ENCODE measurements at places on chromosomes 5 and 9.

- no peak for DNase-seq
These were observed 59.0 kb upstream of the PALM2AKAP2 start for GRCh38 chr9:109721001-109721400.

GRCh38 chr9:37515620-37516258 is 30.0 kb downstream of the POLR1E start:
- DNase-seq = no peak

GRCh38 chr9:134445000-134445399 is 118.7 kb downstream of the RXRA start:
- DNase-seq = no peak

DNA sequence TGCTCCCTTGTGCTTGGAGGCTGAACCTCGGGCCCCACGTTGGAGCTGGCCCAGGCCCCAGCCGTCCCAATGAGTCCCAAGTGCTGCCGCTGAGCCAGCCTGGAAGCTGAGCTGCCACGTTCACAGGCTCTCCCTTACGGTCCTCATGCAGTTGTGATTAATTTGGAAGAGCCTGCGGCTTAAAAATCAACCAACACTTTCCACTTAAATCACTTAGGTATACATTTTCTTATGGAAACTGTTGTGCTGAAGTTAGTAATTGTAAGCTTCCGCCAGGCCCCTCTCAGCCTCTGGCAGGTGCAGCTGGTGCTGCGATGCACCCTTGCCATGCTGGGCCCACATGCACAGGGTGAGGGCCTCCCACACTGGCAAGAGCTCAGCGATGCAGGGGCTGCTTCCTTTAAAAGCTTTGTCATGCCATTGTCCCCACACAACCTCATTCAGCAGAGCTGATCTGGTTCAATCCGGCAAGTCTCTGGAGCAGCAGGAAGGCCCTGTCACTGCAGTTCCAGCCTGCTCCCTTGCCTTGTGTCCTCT is 61.0 kb downstream of the IPPK start:
- no peak for DNase-seq

GRCh38 chr5:1950708-1951103 is 68.0 kb upstream of the IRX4 start:
- DNase-seq = no peak

- DNase-seq = no peak
These were observed 40.7 kb downstream of the AHRR start for GRCh38 chr5:362189-362588.

- DNase-seq = no peak
These were observed 569 bp downstream of the YIPF5 start for GRCh38 chr5:144169904-144170275.

DNA sequence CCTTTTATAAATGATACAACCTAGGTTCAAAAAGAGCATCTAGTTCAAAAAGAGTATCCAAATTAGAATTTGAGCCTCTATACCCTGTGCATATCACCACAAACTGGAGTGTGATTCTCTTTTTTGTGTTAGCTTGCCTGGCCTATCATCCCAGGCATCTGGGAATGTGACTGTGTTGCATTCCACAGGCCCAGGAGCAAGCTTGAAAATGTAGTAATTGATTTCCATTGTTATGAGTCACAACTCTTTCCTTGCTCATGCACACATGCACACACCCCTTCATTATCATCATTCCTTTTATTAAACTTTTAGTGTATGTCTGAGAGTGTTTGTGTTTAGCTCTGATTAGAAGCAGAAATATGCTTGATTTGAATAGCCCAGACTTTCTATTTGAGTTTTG is 75.2 kb downstream of the FCHO2 start:
- no peak for DNase-seq

DNA sequence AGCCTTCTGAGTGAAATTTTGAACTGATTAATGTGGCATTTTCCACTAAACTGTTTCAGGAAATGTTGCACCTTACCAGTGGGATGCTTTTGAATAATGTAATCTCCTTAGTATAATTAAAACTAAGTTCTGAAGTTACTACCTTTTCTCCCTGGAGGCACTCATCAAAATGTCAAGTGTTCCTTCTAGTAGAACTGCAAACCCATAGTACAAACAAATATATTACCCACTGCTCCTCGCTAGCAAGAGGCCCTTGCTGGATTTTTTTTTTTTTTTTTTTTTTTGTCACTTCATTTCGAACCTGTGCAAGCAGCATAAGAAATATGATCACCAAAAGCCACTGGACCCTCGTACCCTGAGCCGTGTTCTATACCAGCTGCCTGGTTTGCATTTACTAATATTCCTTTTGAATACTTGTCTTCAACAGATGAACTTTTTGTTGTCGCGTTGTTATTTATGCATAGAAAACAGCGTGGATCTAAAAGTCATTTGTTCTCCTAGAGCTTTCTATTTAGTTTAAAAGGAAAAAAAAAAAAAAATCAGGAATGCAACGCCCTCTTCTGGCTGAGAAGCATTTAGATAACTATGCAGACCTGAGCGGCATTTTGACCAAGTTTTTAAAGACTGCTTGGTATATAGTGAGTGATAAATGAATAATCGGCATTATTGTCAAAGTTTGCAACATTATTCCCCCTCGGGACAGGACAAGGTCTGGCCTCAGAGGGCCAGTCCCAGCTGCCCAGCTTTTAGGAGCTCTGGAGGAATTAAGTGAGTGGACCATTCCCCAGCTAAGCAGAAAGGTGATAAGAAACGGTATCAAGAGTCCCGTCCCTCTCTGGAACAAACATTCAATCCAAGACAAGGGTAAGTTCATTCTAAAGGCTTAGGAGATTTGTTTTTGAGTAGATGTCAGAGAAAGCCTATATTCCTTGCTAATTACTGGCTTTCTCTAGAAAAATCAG is 162.5 kb upstream of the KIF2A start:
- DNase-seq = no peak

DNA sequence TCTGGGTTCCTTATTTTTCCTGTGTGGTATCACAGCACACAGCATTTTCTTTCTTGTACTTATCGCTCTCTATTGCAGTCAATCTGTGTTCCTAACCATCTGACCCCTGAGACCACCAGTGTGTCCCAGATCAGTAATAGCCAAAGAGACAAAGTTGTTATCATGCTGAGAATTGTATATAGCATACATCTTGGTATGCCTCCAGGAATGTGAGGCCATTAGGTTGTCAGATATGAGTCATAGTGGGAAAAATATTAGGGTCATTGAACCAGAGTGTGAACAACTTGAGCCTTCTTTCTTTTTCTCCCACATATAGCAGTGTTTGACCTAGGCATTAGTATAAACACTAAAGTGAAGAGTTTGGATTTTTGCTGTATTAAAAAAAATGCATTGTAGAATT is 106.3 kb downstream of the NDUFAF2 start:
- no peak for DNase-seq

DNA sequence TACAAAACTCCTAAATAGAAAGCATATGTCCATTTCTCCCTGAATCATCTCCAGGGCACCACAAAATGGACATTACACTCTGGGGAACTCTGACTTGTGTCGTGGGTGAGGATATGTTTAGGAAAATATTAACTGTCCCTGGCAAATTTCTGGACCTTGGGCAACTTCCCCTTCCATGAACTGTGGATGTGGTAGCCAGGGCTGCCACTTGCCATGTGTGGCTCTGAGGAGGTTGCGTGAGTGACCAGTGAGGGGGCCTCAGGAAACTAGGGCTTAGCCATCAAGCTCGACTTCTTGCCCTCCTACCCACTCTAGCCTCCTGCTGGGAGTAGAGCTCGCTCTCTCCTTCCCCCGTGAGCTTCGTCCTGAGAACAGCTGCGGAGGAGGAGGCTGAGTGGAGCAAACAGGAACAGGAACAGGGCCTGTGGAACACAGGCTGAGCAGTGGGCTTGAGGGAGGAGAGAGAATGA is 13.8 kb upstream of the STC2 start:
- DNase-seq = no peak

DNA sequence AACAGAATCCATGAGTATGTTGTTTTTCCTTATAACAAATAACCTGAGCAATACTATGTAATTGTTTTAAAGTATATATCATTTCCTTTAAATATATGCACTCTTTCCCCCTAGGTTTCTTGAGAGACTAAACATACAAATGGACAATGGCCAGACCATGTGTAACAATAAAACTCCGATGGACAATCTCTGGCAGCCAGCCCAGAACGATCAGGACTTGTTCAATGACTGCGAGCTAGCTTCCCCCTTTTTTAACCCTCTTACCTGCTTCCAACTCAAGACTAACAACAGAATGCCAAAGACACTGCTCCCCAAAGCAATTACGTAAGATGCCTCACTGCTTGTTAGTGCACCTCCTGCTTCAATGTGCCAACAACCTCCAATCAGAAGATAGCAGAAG is 94.9 kb downstream of the HTR4 start:
- no peak for DNase-seq

DNA sequence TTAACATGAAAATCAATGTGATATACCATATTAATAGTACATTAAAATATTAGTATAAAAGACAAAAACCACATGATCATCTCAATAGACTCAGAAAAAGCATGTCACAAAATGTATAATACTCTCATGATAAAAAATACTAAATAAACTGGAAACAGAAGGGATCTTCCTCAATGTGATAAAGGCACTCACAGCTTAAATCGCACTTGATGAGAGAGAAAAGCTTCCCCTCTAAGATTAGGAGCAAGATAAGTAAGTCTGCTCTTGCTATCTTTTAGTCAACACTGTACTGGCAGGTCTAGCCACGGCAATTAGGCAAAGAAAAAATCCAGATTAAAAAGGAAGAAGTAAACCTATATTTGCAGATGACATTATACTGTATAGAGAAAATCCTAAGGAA is 21.8 kb upstream of the MSH3 start:
- DNase-seq = no peak

DNA sequence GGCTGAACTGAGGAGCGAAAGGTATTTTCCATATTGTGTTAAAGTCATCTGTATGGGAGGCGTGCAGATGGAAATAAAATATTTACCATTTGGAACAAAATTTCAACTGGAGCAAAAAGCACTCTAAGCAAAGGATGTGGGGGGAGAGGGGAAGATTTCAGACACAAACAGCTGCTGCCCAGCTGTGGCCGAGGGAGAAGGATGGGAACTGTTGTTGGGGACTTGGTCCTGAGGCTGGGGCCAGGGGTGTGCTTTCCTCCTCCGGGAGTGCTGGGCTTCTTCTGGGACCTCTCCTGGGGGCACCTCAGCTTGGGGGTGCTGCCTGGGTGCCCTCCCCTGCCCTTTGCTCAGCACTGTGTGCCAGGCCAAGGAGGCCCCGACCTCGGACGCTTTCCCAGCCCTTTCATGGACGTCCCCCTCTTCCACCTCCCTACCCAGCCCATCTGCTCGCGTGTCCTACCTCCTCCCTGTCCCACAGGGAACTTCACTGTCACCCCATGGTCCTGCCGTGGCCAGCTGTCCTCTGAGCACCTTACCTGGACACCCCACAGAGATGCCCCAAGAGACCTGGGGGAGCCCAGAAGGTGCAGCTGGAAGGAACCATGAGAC is 101.9 kb upstream of the COL5A1 start:
- no peak for DNase-seq

DNA sequence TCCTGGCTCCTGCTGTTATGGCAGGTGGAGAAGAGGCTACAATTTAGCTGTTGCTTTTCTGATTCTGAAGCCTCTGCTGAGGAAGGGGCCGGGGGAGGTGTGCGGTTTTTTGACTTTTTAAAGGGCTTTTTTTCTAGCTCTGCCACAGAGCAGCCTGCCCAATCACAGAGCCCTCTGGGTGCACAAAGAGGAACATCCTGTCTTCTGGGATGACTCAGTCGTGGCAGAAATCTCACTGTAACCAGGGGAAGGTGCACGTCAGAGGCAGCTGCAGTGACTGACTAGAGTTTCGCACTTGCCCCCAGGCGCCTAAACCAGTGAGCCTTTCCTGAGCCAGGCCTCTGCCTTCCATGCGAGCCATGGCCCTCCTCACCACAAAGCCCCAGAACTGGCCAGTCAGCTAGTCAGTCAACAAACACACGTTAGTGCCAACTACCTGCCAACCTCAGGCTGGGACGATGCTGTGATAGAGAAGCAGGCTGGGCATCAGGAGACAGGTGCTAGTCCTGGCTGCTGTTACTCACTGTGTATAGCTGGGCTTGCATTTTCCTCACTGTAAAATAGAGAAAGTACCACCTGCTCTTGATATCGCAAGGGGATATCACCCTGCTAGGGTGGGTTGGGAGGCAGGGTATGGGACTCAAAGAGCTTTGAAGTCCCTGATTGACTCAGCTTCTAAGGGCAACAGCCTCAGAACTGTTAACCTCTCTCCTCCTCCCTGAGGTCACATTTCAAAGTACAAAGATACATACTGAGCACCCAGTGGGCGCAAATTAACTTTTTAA is 2.2 kb downstream of the AKNA start:
- DNase-seq = peak; percentile 92

Data from central memory CD8-positive, alpha-beta T cell (primary cell).